ENCODE measurements at places on chromosomes 2 and 18. TPM values are rescaled to one million over a fixed set of nuclear protein-coding genes. Genes with fewer than 3 reads are reported as not detected.

DNA sequence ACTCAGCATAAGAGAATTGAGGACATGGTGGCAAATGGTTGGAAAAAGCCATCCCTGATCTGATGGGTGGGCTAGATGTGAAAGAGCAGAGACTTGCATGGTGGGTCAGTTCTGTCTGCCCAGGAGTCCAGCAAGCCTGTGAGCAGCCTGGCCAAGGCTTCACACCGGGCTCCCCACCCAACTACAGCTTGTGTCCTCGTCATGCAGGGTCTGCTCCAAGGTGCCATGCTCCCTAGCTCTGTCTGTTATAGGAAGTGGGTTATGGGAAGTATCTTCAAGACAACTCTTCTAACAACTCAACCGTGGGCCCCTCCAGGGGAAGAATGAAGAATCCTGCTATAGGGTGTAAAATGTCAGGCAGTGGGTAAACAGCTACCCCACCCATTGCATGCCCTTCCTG lies 97.4 kb downstream of the ADD2 start:
- peak; percentile 63 for DNase-seq

DNA sequence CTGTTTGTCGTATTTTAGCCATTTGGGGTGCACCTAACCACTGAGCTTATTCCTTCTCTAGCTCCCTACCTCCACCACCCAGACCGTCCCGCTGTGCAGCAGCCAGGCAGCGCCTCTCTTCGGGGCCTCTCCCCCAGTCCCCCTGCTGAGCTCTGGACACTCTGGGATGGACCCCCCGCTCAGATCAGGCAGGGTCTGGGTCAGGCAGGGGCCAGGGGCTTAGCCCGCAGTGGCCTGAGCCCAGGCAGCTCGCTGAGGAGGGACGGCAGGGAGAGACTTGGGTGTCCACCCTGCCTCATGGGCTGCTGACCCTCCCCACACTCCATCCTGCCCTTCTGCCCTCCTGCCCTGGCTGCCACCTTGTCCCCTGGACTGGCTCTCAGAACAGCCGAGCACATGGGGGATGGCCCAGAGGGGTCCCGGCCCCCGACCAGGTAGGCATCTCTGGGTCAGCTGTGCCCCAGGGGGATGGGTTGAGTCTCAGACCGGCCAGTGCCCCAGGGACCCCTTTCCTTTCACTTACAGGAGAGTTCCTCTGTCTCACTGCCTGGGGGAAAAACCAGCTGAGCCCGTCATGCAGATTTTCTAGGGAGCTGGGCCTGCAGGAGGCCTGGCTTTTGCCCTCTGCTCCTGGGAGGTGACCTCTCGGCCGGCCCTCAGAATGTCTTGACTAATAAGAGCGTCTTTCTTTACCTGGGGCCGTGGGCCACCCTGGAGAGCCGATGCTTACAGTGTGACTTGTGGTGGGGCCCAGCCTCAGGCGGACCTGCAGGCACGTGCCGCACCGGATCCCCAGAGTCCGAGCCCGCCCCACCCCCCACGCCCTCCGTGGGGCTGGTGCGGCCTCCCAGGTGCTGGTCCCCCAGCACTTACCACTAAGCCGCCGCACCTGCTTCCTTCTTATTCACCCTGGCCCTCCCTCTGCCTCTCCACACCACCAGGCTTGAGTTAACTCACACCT lies 22.8 kb upstream of the PXDN start:
- no peak for DNase-seq

GRCh38 chr2:102267774-102268173 lies 43.6 kb upstream of the IL1RL1 start:
- no peak for DNase-seq

GRCh38 chr2:34307636-34308035 lies 708.5 kb upstream of the FAM98A start:
- DNase-seq, result no peak

GRCh38 chr2:28365158-28365557 lies 27.5 kb upstream of the FOSL2 start:
- no peak for DNase-seq

- no peak for DNase-seq
Observed at GRCh38 chr18:475202-476031, 25.1 kb downstream of the COLEC12 start.

DNA sequence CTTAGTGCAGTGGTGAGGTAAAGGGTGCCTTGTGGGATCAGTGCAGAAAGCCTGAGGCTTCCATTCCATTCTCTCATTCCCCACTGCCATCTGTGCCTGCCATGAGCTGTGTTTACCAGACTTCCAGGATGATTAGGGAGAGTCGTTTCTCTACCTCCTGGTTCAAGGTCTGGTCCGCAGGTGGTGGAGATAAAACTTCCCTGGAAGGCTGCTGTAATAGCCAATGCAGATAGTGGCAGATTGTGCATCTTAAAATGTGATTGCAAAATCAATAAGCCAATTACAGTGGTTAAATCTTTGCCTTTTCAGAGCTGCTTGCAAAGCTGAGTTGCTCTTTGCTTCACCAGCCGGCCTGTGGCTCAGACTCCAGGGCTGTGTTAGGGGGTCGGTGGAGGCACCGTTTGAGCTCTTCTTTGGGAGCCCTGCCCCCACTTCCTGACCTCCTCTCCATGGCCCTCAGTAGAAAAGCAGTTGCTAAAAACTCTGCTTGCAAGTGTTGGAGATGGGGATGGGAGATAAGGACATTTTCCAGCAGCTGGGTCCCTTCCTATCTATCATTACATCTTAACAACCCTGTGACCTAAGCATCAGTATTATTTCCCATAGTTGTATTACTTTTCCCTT lies 95.2 kb upstream of the HS6ST1 start:
- no peak for DNase-seq

GRCh38 chr18:54710074-54710899 lies 118.0 kb upstream of the RAB27B start:
- no peak for DNase-seq

- DNase-seq, result no peak
Observed at GRCh38 chr2:171568089-171568488, 45.8 kb downstream of the CYBRD1 start.

DNA sequence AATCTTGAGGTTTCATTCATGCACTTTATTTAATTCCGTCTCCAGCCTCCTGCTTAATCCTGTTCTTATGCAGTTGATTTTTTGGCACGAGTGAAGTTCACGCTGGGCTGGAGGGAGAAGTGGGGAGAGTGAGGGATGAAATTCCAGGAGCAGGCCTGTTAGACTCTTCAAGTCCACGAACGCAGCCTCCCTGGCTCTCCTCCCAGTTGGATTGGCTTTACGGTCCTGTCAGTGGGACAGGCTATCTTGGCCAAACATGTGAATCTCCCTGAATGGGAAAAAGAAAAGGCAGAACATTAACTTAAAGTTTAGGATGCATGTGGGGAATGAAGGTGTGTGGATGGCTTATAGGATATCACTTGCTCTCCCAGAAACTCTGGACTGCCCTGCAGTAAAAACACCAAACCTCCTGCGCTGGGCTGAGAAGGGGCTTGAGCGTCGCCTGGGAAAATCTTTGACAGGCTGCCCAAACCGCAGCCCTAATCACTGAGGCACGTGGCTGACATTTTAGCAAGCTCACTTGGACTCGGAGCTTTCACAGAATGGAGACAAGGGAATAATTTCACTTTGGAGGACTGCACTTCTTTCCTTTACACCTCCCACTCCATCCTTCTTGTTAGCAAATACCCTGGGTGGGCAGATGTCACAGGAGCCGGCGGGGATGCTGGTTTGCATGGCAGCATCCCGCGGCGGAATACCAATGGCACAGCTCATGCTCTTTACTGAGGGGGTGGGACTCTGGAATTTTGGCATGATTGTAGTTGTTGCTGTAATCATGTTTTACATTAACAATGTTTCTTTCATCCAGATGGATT lies 93.9 kb downstream of the ACKR3 start:
- DNase-seq, result no peak

GRCh38 chr2:197236159-197236558 lies 74.4 kb downstream of the ANKRD44 start:
- no peak for DNase-seq

DNA sequence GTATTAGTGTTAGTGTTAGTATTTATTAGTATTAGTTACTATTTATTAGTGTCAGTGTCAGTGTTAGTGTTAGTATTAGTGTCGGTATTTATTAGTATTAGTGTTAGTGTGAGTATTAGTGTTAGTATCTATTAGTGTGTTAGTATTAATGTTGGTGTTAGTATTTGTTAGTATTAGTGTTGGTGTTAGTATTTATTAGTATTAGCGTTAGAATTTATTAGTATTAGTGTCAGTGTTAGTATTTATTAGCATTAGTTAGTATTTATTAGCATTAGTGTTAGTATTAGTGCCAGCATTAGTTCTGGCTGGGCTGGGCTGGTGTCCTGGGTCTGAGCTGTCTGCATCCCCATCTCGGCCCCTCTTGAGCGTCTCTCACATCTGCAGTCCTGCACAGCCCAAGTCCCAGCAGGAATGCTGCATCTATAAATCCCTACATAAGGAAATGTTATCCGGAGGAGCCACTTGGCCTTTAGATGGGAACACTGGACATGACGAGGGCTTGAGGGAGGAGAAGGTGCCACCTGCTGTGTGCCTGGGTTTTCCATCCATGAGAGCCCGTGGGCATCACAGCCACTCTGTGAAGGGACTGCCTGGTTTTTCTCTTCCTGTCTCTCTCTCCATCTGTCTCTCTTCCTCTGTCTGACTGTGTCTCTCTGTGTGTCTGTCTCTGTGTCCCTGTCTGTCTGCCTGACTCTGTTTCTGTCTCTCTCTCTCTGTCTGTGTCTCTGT lies 33.6 kb downstream of the TWIST2 start:
- no peak for DNase-seq

GRCh38 chr2:239273280-239274234 lies 127.3 kb downstream of the HDAC4 start:
- no peak for DNase-seq

DNA sequence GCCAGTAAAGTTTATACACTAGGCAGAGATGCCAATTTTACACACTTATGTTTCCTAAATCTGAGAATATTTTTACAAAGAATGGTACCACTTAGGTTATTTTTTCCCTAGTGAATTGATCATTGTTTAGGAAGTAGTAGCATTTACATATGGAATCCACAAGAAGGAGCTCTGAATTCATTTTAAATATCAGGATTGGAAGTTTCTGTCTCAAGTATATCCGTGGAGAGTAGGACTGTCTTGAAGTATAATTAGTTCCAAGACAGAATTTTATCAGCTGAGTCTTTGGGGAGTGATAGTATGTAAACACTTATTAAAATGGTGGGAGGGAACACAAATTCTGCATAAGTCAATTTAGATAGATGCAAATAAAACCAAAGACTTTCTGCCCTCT lies 82.3 kb upstream of the FAM98A start:
- no peak for DNase-seq

DNA sequence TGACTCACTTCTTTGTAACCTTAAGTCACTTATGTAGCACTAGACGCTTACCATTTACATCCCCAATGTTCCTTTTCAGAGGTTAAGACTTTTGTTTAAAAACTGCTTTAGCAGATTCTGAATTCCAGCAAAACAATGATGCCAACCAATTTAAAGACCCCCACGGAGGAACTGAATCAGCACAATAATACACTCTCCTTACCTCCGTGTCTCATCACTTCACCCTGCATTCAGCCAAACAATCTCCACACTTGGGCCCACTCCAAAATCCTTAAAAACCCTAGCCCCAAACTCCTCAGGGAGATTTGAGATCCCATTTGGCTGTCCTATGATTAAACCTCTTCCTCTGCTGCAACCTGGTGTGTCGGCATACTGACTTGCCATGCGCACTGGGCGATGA lies 153.9 kb downstream of the B3GNT2 start:
- no peak for DNase-seq

- no peak for DNase-seq
Observed at GRCh38 chr2:205915130-205915524, 170.8 kb downstream of the INO80D start.

DNA sequence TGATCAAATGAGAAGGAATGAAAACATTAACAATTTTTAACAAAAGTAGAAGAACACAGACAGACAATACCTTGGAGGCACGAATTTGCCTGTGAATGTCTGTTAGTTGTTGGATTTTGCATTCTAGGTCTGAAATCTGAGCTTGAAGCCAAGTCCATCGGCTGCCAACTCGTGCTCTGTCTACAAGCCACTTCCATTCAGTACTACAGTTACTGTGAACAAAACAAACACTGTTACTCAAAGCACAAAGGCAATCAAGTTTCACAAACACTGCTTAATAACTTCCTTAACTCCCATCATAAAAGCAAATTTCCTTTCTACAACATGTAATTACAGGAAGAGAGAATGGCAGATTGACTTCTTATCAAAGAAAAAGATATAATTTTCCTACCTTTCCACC lies 42.2 kb downstream of the KANSL1L start:
- no peak for DNase-seq

The FAHD2A gene
- 22.8 TPM for total RNA-seq

The TWIST2 gene
- 36.5 TPM for total RNA-seq

The MARCHF4 gene
- total RNA-seq, result not detected

The HOXD13 gene
- total RNA-seq, result not detected

The COL5A2 gene
- 29.5 TPM for total RNA-seq

The C2orf66 gene
- total RNA-seq, result 0.13 TPM

The RAB6C gene
- total RNA-seq, result not detected

The ALPG gene
- total RNA-seq, result not detected

The NLRC4 gene
- total RNA-seq, result 0.20 TPM

The DLX1 gene
- 0.52 TPM for total RNA-seq
